Fibroblast of skin of back (primary cell): ENCODE measurements at places on chromosomes 4 and X.

DNA sequence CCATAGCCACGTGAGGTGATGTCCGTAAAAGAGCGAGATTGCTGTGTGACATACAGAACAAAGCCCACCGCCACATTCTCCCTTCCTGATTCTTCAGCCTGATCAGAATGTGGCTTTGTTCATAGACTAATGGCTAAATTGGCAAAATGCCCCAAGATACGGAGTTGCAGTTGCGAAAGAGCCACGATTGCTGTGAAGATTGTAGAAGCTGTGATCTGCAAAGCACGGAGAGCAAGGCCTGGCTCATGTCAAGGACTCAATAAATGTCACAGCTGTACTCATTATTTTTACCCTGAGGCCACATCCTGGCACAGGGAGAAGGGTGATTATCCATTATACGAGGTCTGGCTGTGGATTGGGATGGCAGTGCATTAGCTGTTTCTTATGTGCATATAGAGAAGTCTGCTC, 34.2 kb downstream of the ARSD start:
- no peak for DNase-seq

GRCh38 chr4:30718021-30718542, 2.1 kb upstream of the PCDH7 start:
- DNase-seq: peak; percentile 39

GRCh38 chrX:66698273-66699204, 59.7 kb upstream of the EDA2R start:
- DNase-seq: no peak

GRCh38 chr4:113756005-113756410, 5.5 kb downstream of the CAMK2D start:
- DNase-seq: peak; percentile 80

DNA sequence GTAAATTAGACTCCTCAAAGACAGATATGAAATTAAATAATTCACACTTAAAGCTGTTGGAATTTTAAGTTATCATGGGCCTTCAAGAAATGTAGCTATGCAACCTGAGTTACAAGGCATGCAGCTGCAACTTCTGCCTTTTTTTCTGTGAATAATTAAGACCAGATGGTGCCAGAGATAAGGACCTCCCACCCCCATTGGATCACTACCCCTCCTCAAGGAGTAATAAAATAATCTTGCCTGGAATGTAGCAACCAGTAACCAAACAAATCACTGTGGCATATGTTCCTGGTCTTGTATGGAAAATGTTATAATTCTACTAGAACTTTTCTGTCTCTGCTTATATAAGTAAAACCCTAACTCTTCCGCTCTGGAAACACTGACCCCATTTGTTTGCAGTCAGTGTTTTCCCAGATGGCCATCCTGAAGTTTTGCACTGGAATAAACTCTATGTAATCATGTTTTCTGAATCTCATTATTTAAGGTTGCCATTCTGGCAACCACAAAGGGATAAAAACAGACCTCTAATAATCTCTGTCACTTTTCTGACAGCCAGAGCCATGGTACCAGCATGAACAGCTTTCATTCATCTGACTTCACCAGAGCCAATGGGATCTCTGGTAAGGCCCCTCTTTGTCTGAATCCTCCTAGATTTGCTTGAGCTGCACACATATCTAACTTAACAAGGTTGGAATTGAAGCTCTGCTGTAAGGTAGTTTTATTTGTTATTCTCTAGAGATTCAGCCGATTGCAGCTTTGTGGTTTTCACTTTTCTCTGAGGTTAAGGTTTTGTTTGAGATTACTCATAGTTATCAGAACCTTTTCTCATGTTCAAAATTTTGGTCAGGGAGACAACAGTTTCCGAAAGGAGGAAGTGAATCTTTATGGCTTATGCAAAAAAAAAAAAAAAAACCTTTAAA, 274.6 kb downstream of the NAF1 start:
- DNase-seq: peak; percentile 5

- peak; percentile 18 for DNase-seq
These were observed 48.2 kb downstream of the HADH start for GRCh38 chr4:108037884-108038283.
